CD4-positive, alpha-beta T cell treated with Interleukin-6 for 4 hours (primary cell): ENCODE measurements at places on chromosomes 1 and 21.

GRCh38 chr1:101980974-101981373, 15.8 kb downstream of the OLFM3 start:
- no peak for DNase-seq

DNA sequence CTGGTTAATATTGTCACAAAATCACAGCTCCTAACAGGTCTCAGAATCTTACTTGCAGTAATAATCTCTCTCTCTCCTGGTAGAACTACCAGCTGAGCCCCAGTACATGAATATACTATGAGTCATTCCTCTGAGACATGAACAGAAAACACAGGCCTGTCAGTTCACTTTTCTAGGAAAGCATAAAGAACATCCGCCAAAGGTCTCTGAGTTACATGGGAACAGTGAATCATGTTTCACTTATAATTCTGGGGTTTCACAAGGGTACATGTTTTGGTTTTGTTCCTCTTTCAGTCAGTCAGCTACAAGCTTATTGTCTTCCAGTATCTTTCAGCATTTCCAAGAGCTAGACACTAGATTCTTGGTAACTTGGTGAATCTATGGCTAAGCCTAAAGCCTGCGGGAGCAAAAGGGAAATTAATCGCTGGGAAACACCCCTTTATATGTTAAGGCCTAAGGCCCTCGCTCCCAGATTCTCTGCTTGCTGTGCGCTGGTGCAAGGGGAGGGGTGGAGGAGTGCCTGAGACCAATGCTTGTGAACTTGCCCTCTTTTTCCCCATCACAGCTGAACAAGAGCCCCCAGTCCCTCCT, 31.7 kb downstream of the IFNGR2 start:
- DNase-seq = no peak

DNA sequence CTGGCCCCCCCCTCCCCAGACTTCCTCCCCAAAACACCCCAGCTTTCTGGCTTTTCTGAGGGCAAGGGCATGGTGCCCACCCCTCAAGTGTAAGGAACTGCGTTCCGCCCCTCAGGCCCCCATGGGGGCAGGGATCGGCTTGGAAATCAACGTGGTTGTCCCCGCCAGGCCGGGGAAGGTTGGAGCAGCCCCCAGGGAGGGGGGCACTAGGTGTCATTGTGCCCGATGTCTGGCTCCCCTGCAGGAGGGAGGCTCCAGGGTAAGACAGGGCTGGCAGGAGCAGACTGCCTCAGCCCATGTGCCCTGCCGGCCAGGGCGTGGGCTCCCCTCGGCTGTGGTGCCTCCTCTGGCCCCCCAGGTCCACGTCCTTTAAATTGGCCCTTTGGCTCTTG, 7.4 kb upstream of the TFAP2E start:
- no peak for DNase-seq

DNA sequence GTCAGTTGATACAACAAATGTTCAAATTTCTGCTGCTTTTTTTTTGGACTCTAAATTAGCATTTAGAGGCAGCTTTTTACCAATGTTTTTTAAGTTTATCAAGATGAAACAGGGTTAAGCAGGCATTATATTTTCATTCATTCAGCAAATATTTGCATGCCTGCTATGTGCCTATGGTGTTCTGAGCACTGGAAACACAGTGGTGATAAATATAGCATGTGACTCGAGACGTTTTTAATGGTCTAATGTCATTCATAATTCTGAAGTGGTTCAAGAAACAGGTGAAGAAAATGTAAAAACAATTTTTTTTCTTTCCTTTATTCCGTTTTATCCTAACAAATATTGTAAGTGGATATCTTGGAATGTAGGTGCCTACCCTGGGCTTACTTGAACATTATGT, 26.8 kb downstream of the NEK7 start:
- no peak for DNase-seq

DNA sequence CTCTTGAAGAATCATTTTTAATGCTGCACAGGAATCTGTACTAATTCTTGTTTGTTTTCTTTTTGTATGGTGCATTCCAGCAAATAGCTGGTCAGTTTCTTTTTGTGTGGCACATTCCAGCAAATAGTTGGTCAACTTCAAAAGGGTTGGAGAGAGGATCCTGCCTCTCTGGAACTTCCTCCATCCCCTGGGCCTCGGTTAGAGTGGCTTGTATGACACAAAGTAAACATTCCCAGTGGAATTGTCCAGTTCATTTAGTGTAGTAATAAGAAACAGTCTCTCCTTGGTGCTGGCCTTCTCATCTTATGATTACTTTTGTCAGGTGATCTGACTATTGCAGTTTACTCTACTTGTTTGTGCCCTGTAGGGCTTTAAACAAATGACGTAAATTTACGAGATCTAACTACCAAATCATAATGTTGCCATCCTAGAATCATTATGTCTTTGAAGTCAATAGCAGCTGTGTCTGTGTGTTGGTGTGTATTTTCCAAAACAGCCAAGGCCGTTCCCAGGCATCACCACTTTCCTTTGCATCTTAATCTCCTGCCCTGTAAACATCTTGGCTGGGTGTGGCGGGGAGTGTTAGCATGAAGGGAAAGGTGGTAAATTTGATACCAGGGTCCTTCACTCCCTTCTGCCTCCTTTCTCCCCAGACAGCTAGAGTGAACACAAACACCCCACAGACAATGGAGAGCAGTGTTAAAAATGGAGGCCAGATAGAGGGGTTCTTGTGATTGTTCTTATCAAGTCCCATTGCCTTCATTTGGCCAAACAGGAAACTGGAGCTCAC, 77.9 kb downstream of the CDC7 start:
- no peak for DNase-seq

DNA sequence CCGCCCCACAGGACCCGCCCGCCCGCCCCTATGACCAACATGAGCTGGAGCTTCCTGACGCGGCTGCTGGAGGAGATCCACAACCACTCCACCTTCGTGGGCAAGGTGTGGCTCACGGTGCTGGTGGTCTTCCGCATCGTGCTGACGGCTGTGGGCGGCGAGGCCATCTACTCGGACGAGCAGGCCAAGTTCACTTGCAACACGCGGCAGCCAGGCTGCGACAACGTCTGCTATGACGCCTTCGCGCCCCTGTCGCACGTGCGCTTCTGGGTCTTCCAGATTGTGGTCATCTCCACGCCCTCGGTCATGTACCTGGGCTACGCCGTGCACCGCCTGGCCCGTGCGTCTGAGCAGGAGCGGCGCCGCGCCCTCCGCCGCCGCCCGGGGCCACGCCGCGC, 7.9 kb upstream of the IBA57 start:
- no peak for DNase-seq

- DNase-seq = no peak
Observed at GRCh38 chr1:46643368-46643775, 24.8 kb downstream of the ATPAF1 start.

GRCh38 chr1:56472860-56473259, 106.5 kb downstream of the PLPP3 start:
- DNase-seq = no peak

DNA sequence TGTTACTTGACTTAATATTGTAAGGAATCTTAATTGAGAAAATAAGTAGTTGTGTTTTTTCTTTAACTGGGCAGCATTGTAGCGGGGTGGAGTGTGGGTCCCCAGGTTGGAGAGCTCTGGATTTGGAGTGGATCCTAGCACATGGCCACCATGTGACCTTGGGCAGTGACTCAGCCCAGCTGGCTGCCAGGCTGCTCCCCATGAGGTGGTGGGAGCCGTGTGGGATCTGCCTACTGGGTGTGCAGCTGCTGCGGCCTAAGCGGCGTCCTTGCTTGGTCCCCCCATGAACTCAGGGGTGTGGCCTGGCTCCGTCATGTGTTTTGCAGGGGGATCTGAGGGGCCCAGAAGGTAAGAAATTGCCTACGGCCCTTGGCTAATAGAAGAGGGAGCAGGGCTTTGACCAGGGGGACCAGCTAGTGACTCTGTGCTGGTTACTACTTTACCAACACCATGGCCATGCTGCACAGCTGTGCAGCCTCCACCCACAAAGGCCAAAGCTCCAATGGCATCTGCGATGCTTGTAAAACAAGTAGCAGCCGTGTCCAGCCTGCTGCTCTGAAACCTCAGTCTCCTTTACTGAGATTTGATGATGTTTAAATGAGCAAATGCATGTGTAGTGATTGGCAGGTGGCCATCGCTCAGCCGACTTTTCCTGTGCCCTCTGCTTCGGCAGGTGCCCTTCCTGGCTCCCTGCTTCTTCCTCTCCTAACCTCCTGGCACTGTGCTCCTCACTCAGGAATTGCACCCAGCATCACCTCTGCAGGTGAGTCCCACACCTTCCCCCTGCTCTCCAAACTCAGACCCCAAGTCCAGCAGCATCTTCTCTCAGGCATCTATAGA, 68.3 kb downstream of the ADARB1 start:
- DNase-seq = no peak

DNA sequence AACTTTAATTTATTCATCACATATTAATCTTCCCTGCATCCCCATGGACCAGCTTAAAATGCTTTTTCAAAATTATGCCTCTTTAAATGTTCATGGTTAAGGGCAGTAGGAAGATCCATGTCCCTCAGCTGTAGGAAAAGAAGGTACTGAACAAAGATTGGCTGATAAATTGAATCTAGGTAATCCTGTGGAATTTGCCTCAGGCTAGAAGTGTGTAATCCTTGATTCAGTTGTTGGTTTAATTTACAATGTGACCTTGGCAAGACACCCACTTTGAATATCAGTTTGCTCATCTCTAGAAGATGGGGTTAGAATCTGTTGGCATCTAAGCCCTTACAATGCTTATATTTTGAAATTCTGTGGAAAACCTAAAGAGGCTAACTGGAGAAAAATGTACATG, 6.1 kb downstream of the TTC4 start:
- no peak for DNase-seq

GRCh38 chr1:151989211-151989862, 4.3 kb downstream of the S100A10 start:
- DNase-seq = peak; percentile 70

DNA sequence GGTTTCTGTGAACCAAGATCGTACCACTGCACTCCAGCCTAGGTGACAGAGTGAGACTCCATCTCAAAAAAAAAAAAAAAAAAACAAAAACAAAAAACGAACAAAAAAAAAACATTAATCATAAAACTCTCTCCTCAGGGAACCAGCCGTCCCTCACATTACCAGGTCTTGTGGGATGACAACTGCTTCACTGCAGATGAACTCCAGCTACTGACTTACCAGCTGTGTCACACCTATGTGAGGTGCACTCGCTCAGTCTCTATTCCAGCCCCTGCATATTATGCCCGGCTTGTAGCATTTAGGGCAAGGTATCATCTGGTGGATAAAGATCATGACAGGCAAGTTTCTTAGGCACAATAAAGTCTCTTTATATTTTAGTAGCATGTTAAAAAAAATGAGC, 32.3 kb upstream of the AGO1 start:
- DNase-seq = no peak

GRCh38 chr1:184768467-184768866, 13.8 kb upstream of the EDEM3 start:
- no peak for DNase-seq

GRCh38 chr1:224357626-224358124, 996 bp downstream of the CNIH4 start:
- no peak for DNase-seq

- DNase-seq = no peak
Observed at GRCh38 chr1:200893411-200893901, 1.2 kb upstream of the INAVA start.

- peak; percentile 76 for DNase-seq
Observed at GRCh38 chr21:29299046-29299915, 559 bp downstream of the BACH1 start.

GRCh38 chr1:206833106-206833680, 32.2 kb upstream of the IL20 start:
- no peak for DNase-seq

DNA sequence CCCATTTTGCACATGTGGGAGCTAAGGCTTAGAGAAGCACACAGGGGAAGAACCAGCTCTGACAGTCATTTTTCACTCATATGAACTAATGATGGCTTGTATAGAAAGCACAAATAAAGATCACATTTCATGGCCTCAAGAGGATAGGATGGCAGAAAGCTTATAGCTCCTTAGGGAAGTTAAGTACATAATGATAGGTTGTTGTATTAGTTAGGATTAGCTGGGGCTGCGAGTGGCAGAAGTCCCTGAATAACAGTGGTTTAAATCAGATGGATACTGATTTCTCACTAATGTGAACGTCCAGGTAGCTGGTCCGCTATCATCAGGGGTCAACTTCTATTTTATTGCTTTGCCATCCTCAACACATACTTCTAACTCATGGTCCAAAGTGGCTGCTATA, 284.0 kb downstream of the RPS6KC1 start:
- no peak for DNase-seq

DNA sequence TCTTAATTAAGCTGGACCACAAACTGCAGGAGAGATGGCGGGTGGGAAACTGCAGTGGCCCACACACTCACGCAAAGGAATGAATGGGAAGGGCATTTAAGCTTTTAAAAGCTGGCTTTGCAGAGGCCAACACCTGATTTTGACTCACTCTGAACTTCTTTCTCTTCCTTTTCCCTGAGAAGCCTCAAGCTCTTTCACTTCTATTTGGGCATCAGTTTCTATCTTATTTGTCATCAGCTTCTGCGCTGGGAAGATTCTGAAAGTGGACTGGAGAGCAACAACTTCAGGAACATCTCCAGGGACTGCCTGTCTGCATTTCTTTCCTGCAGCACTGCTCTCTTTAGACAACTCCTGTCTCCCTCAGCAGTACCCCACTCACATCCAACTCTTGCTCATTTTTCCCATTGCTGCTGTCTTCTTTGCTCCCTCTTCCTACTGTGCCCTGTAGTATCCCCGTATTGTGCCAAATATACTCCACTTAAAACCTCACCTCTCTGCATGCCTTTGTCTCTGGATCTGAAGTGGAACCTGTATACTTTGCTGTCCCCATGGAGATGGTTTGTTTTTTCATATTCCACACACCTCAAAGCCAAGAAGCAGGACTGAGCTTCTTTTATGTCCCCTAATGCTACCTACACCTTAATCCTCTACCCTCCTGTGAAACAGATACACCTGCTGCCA, 143.3 kb upstream of the JUN start:
- DNase-seq = no peak

DNA sequence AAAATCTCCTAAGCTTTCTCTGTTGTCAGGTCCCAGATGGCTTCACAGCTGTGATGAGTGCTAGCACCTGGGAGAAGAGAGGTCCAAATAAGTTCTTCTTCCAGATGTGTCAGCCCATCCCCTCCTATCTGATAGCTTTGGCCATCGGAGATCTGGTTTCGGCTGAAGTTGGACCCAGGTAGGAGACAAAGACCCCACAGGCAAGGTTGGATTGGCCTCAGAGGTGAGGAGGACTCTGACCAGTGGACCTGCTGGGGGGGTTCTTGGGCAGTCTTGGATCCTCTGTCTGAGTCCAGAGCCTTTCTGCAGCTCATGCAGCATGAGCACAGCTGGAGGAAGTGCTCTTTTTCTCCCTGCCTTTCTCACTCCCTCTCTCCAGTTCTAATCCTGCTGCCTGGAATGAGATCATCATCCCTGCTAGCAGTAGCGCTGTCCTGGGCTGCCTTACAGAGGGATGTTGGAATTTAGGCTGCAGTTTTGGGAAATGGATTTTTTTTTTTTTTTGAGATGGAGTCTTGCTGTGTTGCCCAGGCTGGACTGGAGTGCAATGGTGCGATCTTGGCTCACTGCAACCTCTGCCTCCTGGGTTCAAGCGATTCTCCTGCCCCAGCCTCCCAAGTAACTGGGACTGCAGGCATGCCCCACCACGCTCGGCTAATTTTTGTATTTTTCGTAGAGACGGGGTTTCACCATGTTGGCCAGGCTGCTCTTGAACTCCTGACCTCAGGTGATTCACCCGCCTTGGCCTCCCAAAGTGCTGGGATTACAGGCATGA, 7.1 kb downstream of the RNPEP start:
- no peak for DNase-seq
